ENCODE measurements at places on chromosomes 2 and 18. TPM values are rescaled to one million over a fixed set of nuclear protein-coding genes. Genes with fewer than 3 reads are reported as not detected.

STARD6 gene
- not detected for total RNA-seq

DNA sequence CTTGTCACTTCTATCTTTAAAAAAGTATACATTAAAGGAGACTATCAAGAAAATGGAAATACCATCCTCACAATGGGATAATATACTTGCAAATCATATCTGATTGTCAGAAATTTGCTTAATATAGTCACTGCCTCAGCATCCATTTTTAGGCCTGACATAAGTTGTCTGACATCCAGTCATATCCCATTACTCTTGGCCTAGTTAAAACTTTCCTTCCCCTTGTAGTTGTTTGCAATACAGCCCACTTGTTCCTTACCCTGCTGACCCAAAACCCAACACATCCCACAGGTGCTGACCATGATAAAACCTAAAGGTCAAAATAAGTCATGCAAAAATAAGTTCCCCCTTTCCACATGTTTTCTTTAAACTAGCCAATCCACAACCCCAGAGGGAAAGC, 3.6 kb upstream of the ARHGEF33 start:
- DNase-seq = no peak
- no peaks in the 10 kb centered on the region for H3K4me1 ChIP-seq
- no peaks in the 10 kb centered on the region for H3K27me3 ChIP-seq
- no peaks in the 10 kb centered on the region for H3K36me3 ChIP-seq

MERTK gene
- 86.1 TPM for total RNA-seq

- no peaks in the 10 kb centered on the region for H3K27me3 ChIP-seq
- no peak overlapping the region for H3K27ac ChIP-seq
- no peaks in the 10 kb centered on the region for H3K4me1 ChIP-seq
- DNase-seq = no peak
- no peaks in the 10 kb centered on the region for H3K36me3 ChIP-seq
Observed at GRCh38 chr2:238104691-238105371, 4.7 kb downstream of the ESPNL start.

DNA sequence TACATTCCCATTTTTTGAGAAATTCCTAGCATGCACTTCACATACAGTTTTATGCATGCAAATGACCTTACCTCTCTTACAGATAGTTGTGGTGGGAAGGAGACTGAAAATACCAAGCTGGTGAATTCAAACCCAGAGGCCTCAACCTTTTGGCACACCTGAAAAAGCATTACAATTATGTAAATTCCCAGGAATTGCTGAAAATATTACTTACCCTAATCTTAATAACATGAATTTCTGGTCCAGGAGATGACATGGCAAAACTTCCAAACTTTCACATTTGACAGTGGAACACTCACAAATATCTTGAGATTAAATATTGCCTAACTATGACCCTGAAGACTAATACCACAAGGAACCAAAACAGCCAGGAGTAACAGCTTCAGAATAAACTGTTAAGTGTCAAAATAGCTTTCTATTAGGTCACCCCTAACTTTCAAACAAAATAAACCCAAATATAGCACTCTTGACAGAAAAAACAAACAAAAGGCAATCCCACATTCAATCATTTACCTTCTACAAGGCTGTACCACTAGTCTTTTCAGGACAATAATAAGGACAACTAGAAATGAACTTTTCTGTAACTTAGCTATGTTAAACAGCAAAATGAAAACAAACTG, 10.9 kb upstream of the PEX13 start:
- no peak for DNase-seq
- no peak overlapping the region for H3K4me3 ChIP-seq
- no peaks in the 10 kb centered on the region for H3K4me1 ChIP-seq
- H3K27me3 ChIP-seq = no peaks in the 10 kb centered on the region

- peaks cover 35% of the 10 kb centered on the region for H3K4me1 ChIP-seq
- H3K27me3 ChIP-seq = no peaks in the 10 kb centered on the region
- peak within 1 kb of the TSS; percentile 35 for H3K4me3 ChIP-seq
- DNase-seq = peak; percentile 69
- H3K36me3 ChIP-seq = no peaks in the 10 kb centered on the region
- H3K27ac ChIP-seq = peak within 1 kb of the TSS; percentile 96
Observed at GRCh38 chr2:109128616-109129355, at the start of gene SH3RF3. Gene SH3RF3, plus strand, starts transcription at chr2:109129205.

LIMS2 gene
- 1.4 TPM for total RNA-seq

RAPGEF4 gene
- total RNA-seq = 179 TPM

PFN4 gene
- total RNA-seq = not detected

DNA sequence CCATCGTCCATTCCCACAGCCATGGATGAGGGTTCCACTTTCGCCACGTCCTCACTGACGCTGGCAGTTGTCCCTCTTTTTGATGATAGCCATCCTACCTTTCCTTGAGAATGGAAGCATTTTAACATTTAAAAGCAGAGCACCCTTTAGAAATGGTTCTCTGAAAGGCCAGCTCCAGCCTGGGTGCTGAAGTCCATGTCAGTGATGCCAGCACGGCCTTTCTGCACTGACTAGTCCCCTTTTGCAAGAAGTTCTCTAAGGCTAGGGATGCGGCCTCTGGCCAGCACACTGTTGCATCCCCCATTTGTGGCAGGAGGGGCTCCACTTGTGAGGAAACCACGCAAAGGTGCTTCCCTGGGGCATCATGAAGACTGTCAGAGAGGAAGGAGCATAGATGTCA, 203.5 kb downstream of the MGAT5 start:
- no peak for DNase-seq
- no peaks in the 10 kb centered on the region for H3K36me3 ChIP-seq
- H3K27ac ChIP-seq = no peak overlapping the region
- no peak overlapping the region for H3K4me3 ChIP-seq
- no peaks in the 10 kb centered on the region for H3K4me1 ChIP-seq
- H3K27me3 ChIP-seq = no peaks in the 10 kb centered on the region

RTP5 gene
- total RNA-seq = not detected

DNA sequence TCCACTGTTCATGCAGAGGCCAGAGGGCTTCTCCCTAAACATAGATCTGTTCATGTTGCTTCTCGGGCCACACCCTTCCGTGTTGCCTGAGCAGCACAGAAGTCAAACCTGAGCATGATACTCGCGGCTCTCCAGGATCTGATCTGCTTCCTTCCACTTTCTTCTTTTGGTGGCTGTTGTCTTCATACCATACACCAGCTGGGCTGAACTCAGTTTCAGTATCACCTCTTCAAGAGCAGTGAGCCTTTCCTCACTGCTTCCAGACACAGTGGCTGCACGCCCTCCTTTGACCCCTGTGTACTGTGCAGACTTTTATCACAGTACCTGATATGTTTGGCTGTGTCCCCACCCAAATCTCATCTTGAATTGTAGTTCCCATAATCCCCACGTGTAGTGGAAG, 348.9 kb downstream of the NBAS start:
- DNase-seq = no peak
- H3K36me3 ChIP-seq = no peaks in the 10 kb centered on the region
- H3K27me3 ChIP-seq = no peaks in the 10 kb centered on the region
- no peak overlapping the region for H3K4me3 ChIP-seq
- H3K4me1 ChIP-seq = no peaks in the 10 kb centered on the region
- no peak overlapping the region for H3K27ac ChIP-seq

CD8B2 gene
- total RNA-seq = not detected

DNA sequence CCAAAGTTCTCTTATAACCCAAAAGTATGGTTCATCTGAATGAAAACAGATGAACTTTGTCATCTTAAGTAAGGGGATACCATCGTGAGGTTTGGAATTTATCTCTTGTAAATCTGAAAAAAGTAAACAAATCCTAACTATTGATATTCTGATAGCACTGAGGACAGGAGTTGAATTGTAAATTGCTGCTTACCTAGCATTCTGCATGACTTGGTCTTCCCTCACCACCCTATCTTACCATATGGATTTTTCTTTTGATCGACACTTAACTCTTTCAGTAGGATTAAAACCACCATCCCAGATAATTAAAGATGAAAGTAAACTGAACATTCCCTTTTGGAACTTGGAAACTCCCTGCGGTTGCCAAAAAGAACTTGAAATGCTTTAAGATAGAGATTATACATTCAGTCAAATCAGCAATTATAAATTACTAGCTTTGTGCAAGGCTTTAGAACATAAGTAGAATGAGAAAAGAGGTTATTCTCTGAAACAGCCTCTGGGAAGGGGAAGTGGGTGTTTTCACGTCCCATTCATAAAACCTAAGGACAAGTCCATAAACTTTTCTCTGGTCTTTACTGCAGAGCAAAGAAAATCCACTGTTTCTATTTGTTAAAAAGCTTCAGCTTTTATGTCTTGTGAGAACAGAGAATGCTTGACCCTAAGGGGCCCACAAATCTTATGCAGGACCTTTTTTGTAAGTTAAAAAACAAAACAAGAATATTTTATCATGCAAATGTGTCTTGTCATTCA, 49.7 kb upstream of the ZNF397 start:
- no peak overlapping the region for H3K4me3 ChIP-seq
- H3K27ac ChIP-seq = no peak overlapping the region
- H3K4me1 ChIP-seq = no peaks in the 10 kb centered on the region
- no peaks in the 10 kb centered on the region for H3K27me3 ChIP-seq
- no peak for DNase-seq

DNA sequence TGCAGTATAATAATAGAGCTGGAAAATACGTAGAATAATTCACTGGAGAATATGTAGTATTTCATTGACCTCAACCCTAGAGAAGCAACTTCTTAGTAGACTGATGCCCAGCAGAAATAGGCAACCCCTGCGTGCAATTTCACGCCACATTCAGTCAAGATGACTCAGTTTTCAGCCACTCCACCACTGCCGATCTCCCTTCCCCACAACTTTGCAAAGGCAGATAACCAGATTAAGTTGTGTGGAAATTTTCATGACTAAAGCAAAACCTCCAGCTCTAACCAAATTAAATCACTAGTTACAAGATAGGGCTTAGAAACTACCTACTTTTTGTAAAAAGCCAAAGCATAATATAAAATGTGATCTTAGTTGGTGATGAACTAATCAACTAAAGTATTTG, 63.3 kb upstream of the STK17B start:
- DNase-seq = no peak
- H3K4me3 ChIP-seq = no peak overlapping the region
- H3K4me1 ChIP-seq = peaks cover 25% of the 10 kb centered on the region
- no peaks in the 10 kb centered on the region for H3K36me3 ChIP-seq

GRCh38 chr2:39665811-39666490, at the start of gene TMEM178A:
Gene TMEM178A, plus strand, starts transcription at chr2:39665917. Its CDS starts 58 bp downstream, at chr2:39665975.
- peak; percentile 19 for DNase-seq
- H3K36me3 ChIP-seq = no peaks in the 10 kb centered on the region
- H3K27me3 ChIP-seq = peaks cover 9% of the 10 kb centered on the region
- H3K4me3 ChIP-seq = no peak within 1 kb of the TSS

DNA sequence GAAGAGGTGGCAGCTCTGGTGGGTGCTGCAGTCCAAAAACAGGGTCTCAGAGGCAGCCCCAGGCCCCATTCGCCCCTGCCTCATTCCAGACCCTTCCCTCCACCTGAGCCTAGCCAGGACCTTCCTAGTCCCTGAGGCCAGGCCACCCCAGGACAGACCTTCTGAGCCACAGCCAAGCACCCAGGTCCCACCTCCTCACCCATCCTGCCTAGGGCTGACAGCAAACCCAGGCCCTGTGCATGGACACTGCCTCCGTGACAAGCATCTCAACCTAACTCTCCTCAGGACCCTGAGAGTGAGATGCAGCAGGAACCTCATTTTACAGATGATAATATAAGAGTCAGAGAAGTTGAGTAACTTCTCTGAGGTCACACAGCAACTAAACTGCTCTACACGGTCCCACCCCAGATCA, 15.5 kb downstream of the ADRA2B start:
- no peak overlapping the region for H3K27ac ChIP-seq
- H3K36me3 ChIP-seq = no peaks in the 10 kb centered on the region
- H3K4me1 ChIP-seq = no peaks in the 10 kb centered on the region
- no peaks in the 10 kb centered on the region for H3K27me3 ChIP-seq
- H3K4me3 ChIP-seq = no peak overlapping the region

GATA6 gene
- 33.1 TPM for total RNA-seq

HADHB gene
- total RNA-seq = 410 TPM

DNA sequence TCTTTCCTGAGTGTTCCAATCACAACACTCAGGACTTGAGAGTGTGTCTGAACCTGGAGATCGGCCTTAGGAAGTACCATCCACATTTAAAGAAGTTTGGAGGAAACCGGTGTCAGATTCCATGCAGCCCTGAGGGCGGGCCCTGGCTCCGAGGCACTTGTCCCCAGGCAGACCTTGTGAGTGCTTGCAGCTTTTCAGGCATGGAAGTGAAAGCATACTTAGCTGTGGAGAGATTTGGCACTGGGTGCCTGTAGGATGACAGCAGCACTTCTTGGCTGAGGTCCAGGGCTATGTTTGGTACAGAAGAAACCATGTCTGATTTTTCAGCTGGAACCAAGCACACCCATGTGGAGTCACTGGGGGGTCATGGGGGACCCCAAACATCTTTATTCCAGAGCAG, 230.8 kb downstream of the SEPTIN10 start:
- no peaks in the 10 kb centered on the region for H3K27me3 ChIP-seq
- no peak overlapping the region for H3K4me3 ChIP-seq
- no peak overlapping the region for H3K27ac ChIP-seq
- H3K36me3 ChIP-seq = no peaks in the 10 kb centered on the region
- peak; percentile 93 for DNase-seq
- H3K4me1 ChIP-seq = peaks cover 13% of the 10 kb centered on the region

GRCh38 chr2:217790195-217790594, 212.6 kb downstream of the TNS1 start:
- peak overlapping the region; percentile 79 for H3K27ac ChIP-seq
- H3K4me1 ChIP-seq = no peaks in the 10 kb centered on the region
- no peaks in the 10 kb centered on the region for H3K27me3 ChIP-seq
- H3K36me3 ChIP-seq = peaks cover 8% of the 10 kb centered on the region

DNA sequence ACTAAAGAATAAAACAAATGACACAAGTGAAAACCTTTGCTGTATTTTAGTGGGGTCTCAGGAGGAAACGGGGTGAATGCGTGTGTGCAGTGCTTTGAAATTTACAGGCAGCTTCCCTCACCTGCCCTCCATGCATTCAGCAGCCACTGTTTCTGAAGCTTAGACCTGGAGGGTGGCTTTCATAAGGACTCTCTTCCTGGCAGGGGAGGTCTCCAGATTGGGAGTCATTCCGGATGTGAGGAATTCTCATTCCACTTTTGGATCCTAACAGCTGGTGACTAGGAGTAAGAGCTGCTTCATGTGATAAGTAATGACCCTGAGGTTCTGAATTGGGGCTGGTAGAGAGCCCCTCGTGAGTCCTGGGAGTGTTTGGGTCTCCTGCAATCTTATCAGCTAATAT, 192.5 kb downstream of the SH3BP4 start:
- H3K4me3 ChIP-seq = no peak overlapping the region
- H3K27me3 ChIP-seq = no peaks in the 10 kb centered on the region
- no peaks in the 10 kb centered on the region for H3K4me1 ChIP-seq
- no peaks in the 10 kb centered on the region for H3K36me3 ChIP-seq

DNA sequence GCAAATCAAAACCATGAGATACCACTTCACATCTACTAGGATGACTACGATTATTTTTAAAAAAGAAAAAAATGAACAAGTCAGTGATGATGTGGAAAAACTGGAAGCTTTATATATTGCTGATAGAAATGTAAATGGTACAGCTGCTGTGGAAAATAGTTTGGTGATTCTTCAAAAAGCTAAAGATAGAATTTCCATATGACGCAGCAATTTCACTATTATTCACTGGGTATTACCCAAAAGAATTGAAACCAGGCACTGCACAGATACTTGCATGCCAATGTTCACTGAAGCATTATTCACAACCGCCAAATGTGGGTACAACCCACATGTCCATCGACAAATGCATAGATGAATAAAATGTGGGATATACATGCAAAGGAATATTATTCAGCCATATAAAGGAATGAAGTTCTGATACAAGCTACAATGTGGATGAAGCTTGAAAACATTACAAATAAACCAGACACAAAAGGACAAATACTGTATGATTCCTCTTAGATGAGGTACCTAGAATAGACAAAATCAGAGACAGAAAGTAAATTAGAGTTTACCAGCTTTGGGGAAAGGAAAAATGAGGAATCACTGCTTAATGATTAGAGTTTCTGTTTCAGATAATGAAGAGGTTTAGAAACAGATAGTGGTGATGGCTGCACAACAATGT, 11.1 kb downstream of the RTTN start:
- H3K4me3 ChIP-seq = no peak overlapping the region
- no peak for DNase-seq
- no peaks in the 10 kb centered on the region for H3K27me3 ChIP-seq
- H3K27ac ChIP-seq = no peak overlapping the region
- no peaks in the 10 kb centered on the region for H3K4me1 ChIP-seq
- H3K36me3 ChIP-seq = peaks cover 7% of the 10 kb centered on the region
